ENCODE measurements at places on chromosomes 11 and 22. TPM values are rescaled to one million over a fixed set of nuclear protein-coding genes. Genes with fewer than 3 reads are reported as not detected.

Gene POU2AF1
- total RNA-seq = 1.1 TPM

Gene SYNGR1
- 2.6 TPM for total RNA-seq

Gene ACR
- not detected for total RNA-seq

Gene TOMM22
- 75.2 TPM for total RNA-seq

Gene SYT13
- total RNA-seq = not detected

Gene LMO2
- total RNA-seq = not detected

Gene UPK3A
- not detected for total RNA-seq
